Activated B cell treated with CpG ODN at 0.5 μM for 24 hours (primary cell): ENCODE measurements at places on chromosomes 16 and 17.

- DNase-seq: peak; percentile 86
Observed at GRCh38 chr16:30096105-30096861, at the start of gene YPEL3. Gene YPEL3, minus strand, starts transcription at chr16:30096213. Its CDS starts 731 bp downstream, at chr16:30095482.

GRCh38 chr16:75462806-75463205 is 1.7 kb downstream of the TMEM170A start:
- DNase-seq: no peak

DNA sequence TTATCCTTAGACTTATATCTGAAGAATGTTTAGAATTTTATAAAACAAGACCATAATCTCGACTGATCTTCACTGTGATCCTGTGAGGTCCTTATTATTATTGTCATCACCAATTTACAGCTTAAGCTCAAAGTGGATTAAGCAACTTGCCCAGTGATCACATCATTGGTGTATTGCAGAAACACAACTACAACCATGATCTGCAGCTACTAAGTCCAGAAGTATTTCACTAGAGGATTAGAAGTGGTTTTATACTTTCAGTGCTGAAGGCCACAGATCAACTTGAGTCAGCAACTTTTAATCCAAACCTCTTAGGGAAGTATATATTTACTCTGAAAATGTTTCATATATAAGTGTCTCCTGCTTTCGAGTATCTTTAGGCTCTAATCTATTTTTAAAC is 624.3 kb upstream of the SOX9 start:
- DNase-seq: no peak

- peak; percentile 62 for DNase-seq
Observed at GRCh38 chr17:7323731-7324437, 5.3 kb downstream of the NEURL4 start.

GRCh38 chr17:67017910-67018309 is 26.4 kb upstream of the CACNG1 start:
- DNase-seq: no peak
